ENCODE measurements at places on chromosomes 6 and 20.

DNA sequence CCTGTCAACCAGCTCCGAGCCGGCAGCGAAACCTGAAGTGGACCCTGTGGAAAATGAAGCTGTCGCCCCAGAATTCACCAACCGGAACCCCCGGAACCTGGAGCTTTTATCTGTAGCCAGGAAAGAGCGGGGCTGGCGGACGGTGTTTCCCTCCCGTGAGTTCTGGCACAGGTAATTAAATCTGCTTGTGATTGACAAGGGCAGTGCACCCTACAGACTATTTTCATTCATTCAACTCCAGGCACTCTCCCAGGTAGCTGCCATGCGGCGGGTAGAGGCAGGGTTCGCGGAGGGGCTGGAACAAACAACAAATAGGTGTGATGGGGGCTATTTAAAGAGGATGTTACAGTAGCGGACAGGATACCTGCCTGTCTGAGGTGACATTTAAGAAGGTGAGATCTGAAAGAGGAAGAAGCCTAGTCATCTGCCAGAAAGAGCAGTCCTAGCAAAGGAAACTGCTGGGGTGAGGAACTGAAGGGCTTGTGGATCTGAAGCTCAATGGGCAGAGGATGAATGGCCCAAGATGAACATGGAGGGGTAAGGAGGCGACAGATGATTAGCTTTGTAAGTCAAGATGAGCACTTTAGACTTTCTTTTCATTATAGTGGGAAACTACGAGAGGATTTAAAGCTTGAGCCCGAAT, 810 bp downstream of the MRPL18 start:
- peak; percentile 35 for DNase-seq

DNA sequence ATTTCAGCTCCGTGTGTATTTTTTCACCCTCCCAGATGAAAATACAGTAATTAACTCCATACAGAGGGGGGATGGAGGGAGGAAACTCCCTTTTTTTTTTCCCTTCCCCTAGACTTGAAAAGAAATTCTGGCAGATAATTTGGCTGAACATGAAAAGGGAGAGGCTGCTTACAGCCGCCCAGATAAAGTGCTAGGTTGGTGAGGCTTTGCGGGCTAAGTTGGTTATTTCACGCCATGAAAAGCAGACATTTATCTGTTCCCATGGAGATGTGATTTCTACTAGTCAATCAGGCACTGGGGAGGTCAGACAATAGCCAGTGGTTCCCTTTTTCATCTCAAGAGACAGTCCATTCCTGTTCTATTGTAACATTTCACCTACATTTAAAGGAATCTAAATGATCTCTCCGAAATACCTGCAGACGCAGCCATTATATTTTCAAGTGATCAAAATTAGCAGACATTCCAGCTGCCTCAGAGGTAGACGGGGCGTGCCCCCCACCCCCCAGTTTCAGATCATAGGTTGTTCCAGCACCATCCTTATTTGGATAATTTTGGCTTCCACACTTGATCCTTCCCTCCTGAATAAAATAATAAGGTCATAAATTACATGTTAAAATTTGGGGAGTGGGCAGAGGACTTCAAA, 143.9 kb upstream of the ZNF217 start:
- DNase-seq = peak; percentile 80

- DNase-seq = no peak
Measured at GRCh38 chr6:90326404-90327057, 29.9 kb upstream of the BACH2 start.

GRCh38 chr6:80530103-80530502, 423.6 kb downstream of the BCKDHB start:
- DNase-seq = no peak

DNA sequence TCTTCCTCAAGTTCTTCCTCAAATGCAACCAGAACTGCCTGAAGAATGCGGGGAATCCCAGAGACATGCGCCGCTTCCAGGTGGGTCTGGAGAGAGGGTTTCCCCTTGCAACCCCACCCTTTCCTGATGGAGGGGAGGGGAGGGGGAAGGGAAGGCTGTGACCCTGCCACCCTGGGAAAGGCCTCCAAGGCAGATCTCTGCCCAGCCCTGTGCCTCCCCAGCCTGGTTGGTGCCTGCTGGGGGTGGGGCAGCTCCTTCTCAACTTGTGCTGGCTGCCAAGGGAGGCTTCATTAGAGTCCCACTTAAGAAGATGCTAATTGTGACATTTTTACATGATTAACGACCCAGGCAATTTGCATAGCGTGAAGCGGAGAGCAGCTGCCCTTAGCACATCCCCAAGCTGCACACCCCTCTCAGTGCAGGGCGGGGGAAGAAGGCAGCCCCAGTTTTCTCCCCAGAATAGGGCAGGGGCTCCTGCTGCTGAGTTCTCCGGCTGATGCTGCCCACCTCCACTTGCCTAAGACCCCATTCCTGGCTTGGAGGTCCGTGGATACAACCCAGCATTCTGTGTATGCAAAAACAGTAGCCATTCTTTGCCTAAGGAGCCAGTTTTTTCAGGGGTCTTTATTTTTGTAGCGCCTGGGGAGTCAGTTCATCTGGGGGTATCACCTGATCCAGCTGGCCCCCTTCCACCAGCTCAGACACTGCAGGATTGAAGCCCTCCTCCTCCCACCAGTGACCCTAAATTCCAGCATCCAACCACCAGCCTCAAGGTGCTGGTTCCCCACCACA, 51.7 kb downstream of the CPXM1 start:
- DNase-seq = no peak

DNA sequence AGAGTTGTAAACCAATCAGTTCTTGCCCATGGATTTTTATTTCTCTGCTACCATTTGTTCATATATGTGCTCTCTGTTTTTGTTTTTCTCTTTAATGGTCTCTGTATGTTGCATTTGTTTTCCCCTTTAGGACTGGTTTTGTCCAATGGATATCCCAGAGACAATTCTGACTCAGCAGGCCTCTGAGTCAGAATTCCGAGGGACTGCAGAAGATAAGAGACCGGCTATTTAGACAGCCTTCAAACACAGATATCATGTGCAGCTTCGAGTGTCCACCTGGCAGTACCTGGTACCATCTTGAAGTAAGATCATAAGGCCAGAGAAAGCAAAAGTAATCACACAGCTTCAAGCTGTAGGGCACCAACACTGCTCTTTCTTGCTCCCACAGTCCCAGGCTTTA, 125.5 kb downstream of the ELOVL4 start:
- no peak for DNase-seq
